Left lobe of liver (tissue), 2 donors: ENCODE measurements at places on chromosomes 13 and 19. TPM values are rescaled to one million over a fixed set of nuclear protein-coding genes. Genes with fewer than 3 reads are reported as not detected.

The LYL1 gene
- 1.5 TPM for total RNA-seq

The ZNF90 gene
- total RNA-seq = 0.43 TPM

The NDUFA7 gene
- total RNA-seq = 28.5 TPM

The ZNF773 gene
- 2.3 TPM for total RNA-seq

The LAIR1 gene
- 3.1 TPM for total RNA-seq

The CLDN10 gene
- 2.6 TPM for total RNA-seq

The ZNF611 gene
- total RNA-seq = 4.3 TPM

The ZNF442 gene
- total RNA-seq = 2.6 TPM

The ERVK3-1 gene
- total RNA-seq = 14.3 TPM
